Right renal pelvis (tissue), 4 donors: ENCODE measurements at places on chromosomes 3 and 15.

GRCh38 chr3:80285388-80285787, 517.6 kb upstream of the ROBO1 start:
- DNase-seq: no peak

- DNase-seq: no peak
Observed at GRCh38 chr15:101709466-101709865, 14.8 kb downstream of the TARS3 start.

GRCh38 chr3:62604751-62605351, 231.5 kb upstream of the FEZF2 start:
- no peak for DNase-seq

- DNase-seq: no peak
Observed at GRCh38 chr3:51216291-51216690, 168.8 kb upstream of the MANF start.

DNA sequence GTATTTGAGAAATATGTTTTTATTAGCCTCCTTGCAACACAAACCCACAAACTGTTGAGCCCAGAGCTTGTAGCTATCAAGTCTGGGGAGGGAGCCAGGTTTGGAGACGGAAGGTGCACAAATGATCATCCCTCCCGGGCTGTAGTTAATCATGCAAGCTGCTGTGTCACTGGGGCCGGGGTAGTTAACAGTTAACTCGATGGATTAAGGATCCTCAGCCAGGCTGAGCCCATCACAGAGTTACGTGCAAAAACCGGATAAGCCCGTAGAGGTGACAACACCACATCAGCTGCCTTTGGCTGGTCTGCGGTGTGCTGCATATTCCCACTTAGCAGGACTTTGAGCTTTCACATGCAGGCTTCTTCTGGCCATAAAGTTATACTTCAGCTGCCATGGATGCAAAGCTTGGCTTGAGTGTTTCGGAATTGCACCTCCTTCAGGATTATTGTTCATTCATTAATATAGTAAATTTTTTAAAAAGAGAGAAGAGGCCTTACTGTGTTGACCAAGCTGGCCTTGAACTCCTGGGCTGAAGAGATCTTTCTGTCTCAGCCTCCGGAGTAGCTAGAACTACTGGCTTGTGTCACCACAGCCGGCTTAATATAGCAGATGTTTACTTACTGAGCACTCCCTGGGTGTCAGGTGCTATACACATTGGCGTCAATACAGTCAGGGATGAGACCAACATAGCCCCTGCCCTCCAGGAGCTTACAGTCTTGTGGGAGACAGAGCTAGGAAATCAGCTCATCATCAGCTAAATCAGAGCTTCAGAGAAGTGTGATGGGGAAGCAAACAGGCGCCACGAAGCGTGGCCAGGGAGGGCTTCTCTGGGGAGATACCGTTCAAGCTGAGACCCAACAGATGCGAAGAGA, 226.8 kb upstream of the BHLHE40 start:
- no peak for DNase-seq
